B cell (primary cell): ENCODE measurements at places on chromosomes 7 and 10.

GRCh38 chr7:157770716-157771320 lies 434.0 kb downstream of the DNAJB6 start:
- DNase-seq = no peak

GRCh38 chr7:124924906-124925305 lies 4.7 kb downstream of the POT1 start:
- no peak for DNase-seq

DNA sequence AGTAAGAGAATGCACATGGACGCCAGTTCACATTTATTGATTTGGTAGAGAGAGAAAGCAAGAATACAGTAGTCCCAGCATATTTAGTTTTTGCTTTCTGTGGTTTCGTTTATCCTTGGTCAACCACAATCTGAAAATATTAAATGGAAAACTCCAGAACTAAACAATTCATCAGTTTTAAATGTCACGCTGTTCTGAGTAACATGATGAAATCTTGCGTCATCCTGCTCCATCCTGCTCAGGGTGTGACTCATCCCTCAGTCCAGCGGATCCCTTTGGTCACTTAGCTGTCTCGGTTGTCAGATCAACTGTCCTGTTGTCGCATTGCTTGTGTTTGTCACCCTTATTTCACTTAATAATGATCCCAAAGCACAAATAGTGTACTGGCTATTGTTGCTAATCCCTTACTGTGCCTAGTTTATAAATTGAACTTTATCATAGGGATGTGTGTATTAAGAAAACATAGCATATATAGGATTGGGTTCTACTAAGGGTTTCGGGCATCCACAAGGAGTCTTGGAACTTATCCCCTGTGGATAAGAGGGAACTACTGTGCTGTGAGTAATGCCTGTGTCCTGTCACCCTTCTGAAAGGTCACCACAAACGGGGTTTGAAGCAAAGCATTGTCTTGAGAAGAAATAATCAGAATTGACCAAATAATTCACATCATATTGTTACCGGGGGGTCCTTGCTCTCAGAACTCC lies 73.6 kb downstream of the OTUD1 start:
- no peak for DNase-seq

- peak; percentile 65 for DNase-seq
These were observed 568 bp downstream of the PRSS2 start for GRCh38 chr7:142771353-142771723.

- DNase-seq = no peak
These were observed 193.9 kb downstream of the ANKRD7 start for GRCh38 chr7:118418433-118418832.

GRCh38 chr10:81876253-81877077 lies 1.5 kb downstream of the NRG3 start:
- DNase-seq = no peak

DNA sequence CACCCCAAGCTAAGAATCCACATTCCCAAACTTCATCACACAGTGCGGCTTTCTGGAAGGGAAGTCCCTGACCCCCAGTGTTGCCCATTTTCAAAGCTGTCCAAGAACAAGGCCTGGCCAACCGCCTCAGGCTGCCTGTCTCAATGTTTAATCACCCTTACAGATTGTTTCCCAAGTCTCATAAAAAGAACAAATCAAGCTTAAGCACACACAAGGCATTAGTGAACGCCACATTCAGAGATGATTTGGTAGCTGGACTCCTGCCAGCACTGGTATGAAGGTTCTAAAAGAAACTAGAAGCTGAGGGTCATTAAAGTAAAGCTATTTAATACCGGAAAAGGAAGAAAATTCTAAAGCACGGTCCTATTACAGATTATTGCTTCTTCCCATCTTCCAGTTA lies 35.6 kb downstream of the C10orf90 start:
- DNase-seq = no peak

DNA sequence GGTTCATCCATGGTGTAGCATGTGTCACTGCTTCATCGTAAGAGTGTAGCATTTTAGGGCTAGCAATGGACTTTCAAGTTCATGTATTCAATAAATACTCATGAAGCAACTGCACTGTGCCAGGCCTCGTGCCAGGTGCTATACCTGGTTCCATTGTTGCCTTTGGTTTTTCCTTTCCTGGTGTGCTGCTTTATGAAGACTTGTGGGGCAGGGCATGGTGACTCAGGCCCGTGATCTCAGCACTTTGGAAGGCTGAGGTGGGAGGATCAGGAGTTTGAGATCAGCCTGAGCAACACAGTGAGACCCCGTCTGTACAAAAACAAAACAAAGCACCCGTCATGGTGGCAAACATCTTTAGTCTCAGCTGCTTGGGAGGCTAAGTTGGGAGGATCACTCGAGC lies 2.2 kb upstream of the CPA4 start:
- DNase-seq = no peak

- DNase-seq = peak; percentile 29
These were observed 1.4 kb downstream of the ZNF282 start for GRCh38 chr7:149196705-149197171.

DNA sequence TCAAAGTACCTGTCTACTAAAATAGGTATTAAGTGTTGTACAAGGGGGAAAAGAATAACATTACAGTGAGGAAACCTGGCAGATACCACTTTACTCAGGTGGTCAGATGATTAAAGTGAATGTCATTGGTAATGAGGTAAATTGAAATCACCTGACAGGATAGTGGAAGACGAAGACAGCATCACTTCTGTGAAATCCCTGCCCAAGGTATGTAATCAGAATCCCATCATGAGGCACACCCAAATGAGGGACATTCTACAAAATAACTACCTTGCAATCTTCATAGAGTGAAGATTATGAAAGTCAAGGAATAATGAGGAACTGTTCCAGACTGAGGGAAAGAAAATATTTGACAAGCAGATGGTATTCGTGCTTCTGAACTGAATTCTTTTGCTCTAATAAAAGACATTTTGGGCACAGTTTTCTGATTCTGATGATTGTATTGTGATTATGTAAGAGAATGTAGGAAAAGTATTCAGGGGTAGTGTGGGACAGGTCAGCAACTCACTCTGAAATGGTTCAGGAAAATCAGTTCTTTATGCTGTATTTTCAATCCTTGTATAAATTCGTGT lies 33.3 kb upstream of the ARMS2 start:
- DNase-seq = peak; percentile 9

- DNase-seq = no peak
These were observed 204.5 kb upstream of the RHOBTB1 start for GRCh38 chr10:61148451-61148850.

DNA sequence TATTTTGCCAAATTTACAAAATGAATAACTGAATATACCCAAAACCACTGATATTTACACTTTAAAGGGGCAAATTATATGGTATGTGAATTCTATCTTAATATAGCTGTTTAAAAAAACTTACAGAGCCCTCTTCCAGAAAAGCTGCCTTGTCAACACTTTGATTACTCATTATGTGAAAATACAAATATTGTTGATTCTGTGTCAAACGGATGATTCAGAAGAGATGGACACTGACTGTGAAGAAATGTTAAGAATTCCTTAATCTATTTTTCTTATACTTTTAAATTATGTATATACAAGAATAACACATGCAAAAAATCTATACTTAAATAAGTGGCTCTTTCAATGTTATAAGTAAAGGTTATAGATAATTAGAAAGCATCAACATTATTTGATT lies 41.5 kb downstream of the SMURF1 start:
- no peak for DNase-seq

- DNase-seq = peak; percentile 46
These were observed 262.8 kb upstream of the KLF14 start for GRCh38 chr7:130996833-130997231.

DNA sequence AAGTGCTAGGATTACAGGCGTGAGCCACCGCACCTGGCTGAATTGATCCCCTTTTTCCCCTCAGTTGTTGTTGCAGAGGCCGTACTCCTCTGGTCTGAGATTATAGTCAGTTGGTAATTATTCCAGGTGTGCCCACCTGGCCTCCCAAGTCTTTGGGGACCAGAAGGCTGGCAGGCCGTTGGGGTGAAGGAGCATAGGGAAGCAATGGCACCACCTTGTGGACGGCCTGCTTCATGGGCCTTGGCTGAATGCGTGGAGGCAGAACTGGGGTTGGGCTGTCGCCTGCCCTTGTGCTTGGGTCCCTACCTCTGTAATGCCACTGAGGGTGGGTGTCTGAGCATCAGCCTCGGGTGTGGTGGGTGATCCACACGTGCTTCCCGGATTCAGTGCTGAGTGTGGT lies 125.7 kb downstream of the RGS10 start:
- DNase-seq = peak; percentile 83

- DNase-seq = peak; percentile 66
These were observed 143.4 kb downstream of the CELF2 start for GRCh38 chr10:11161096-11161495.

- no peak for DNase-seq
These were observed 138.0 kb downstream of the CACNB2 start for GRCh38 chr10:18278181-18278580.

DNA sequence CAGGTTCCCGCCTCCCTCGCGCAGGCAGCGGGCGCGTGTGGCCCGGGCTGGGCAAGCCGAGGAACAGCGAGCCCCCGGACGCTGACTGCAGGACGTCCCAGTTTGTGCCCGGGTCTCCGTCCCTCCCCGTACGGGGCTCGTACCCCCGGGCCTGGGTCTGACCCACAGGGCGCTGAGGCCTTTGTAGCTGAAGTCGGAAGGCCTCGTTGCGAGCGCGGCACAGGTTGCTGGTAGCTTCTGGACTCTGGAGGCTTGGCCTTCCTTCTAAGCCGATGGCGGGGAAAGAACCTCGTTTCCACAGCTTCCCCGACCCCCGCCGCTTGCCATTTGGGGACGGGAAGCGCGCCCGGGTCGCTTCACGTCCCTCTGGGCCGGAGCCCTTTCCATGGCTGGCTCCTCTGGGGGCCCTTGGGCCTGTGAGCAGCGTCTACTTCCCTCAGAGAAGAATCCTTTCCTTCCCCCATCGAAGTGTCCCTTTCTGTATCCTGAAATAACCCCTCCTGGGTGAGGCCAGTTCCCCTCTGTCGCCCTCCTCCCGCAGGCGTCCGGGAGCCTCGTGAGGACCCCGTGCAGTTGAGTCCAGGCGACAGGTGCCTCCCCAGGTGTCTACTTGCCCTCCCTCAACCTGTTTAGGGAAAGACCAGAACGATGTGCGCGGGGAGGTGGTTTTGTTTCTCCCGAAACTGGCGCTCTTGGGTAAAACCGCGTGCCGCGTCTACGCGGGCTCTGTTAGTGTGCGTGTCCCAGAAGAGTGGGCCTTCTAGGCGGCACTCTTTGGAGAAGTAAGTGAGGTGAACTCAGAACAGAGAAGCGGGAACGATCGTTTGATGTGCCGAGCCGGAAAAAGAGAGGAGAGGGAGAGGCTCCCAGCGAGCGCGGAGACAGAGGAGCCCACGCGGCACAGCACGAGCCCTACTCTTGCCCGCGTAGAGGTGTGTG lies 9.3 kb downstream of the EVX1 start:
- DNase-seq = peak; percentile 44

GRCh38 chr7:15618275-15618674 lies 56.5 kb upstream of the AGMO start:
- no peak for DNase-seq

DNA sequence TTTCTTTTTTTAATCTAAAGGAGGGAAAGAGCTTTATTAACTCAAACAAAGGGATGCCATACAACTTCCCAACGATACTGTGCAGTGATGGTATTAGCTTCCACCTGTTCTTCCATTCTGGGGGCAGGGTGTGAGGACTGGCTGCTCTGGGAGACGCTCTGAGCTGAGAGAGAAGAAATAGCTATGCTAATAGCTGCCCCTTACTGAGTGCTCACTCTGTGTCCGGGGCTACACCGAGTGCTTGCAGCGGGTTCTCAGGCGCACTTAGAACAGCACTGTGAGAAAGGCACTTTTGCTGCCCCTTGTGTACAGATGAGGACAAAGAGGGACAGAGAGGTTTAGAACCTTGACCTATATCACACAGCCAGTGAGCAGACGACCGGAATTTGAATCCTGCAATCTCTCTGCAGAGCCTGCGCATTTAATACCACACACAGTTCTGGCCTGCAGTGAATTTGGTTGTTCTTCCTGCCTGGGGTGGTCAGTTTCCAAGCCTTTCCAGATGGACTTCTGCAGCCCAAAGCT lies 142.2 kb downstream of the PLPP4 start:
- DNase-seq = no peak

GRCh38 chr7:604884-605531 lies 85.4 kb upstream of the PDGFA start:
- DNase-seq = no peak
